ENCODE measurements at places on chromosomes 1 and 21.

GRCh38 chr1:224528900-224529299 is 87.2 kb upstream of the CNIH3 start:
- no peak for DNase-seq

- no peak for DNase-seq
These were observed 2.0 kb upstream of the OR2AK2 start for GRCh38 chr1:247962911-247963588.

GRCh38 chr1:228778961-228779360 is 43.7 kb downstream of the RHOU start:
- DNase-seq: no peak

- no peak for DNase-seq
These were observed 153.8 kb upstream of the C1orf105 start for GRCh38 chr1:172266528-172267174.

- DNase-seq: no peak
These were observed 1.4 kb upstream of the ABCA4 start for GRCh38 chr1:94122201-94122970.

DNA sequence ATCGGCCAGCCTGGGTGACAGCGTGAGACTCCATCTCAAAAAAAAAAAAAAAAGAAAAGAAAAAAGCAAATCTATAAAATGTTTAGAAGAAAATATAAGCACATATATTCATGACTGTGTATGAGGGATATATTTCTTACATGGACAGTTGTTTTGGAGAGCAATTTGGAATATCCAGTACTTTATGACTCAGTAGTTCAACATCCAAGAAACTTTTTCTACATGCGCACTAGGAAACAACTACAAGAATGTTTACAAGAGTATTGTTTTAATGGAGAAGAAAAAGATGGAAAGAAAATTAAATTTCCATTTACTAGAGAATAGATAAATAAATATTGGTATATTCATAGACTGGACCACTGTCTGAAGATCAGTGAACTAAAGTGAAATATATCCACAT is 77.5 kb downstream of the MAST2 start:
- DNase-seq: no peak

GRCh38 chr21:45479691-45480675 is 62.3 kb downstream of the SLC19A1 start:
- no peak for DNase-seq

GRCh38 chr1:77975386-77975785 is 3.5 kb downstream of the FUBP1 start:
- no peak for DNase-seq

- peak; percentile 24 for DNase-seq
These were observed 27.0 kb downstream of the RUNX3 start for GRCh38 chr1:24903011-24903461.

GRCh38 chr21:35827004-35827403 is 233.3 kb downstream of the SETD4 start:
- no peak for DNase-seq

DNA sequence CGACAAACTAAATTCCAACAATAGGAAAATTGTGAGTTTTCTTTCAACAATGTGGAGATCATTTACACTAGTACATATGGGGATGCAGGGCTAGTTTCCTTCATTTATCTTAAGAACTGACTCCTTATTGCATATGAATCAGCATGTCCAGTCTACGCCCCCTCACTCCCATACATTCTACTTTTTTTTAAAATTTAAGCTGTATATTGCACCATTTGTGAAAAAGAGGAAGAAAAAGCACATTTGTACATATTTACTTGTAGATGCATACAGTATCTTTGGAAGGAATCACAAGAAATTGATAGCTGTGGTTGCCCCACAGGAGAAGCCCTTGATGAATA is 15.9 kb downstream of the VPS26C start:
- DNase-seq: no peak

GRCh38 chr1:48236716-48237470 is 14.4 kb downstream of the SLC5A9 start:
- no peak for DNase-seq

GRCh38 chr1:229028987-229029878 is 241.7 kb upstream of the RAB4A start:
- DNase-seq: no peak

GRCh38 chr1:161207173-161207572 is 5.0 kb downstream of the NDUFS2 start:
- no peak for DNase-seq

DNA sequence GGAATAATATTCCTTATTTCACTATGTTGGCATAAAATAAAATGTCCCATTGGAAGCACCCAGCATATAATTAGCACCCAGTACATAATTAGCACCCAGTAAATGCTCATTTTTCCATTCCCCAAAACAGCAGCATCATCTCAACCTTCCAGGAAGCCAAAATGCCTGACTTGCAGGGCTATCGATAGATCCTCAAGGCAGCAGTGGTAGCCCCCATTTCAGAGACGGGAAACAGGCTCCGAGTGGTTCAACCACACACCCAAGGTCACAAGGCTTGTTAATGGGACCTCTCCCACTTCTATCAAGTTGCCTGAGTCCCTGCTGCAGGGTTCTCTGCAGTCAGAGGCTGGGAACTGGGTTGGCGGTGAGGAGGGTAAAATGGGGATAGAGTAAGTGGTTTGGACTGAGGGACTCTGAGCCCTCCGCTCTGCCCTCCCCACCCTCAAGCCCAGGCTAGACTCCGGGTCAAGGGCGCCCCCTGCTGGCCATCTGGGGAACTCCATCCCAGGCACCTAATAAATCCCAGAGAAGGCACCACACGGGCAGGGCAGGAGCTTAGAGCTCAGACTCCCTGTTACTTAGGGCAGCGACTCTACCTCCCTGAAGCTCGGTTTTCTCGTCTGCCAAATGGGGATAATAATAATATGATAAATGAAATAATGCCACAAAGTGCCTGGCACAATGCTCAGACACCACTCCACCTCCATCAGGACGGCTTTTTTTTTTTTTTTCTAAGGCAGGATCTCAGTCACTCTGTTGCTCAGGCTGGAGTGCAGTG is 21.9 kb upstream of the LAPTM5 start:
- peak; percentile 97 for DNase-seq

- no peak for DNase-seq
These were observed 31.4 kb upstream of the TMEM61 start for GRCh38 chr1:54949053-54949452.
